Tibial nerve (tissue), 4 donors: ENCODE measurements at places on chromosomes 12 and 14.

DNA sequence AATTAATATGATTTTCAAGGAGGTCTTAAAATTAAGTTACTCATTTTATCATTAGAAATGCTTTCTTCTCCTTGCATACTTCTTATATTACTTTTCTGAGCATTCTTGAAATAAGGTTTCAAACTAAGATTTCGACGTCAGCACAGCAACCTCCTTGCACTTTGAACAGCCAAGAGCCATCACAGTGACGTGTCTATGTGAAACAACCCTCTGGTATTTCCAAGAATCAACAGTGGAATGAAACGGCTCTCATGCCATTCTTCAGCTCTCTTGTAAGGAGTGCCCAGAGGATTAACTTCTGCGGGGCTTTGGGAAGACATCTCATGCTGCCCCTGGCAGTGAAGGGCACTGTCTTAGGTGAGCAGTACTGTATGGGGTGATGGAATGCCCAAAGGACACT lies 109.2 kb downstream of the EFCAB11 start:
- no peak overlapping the region for H3K27ac ChIP-seq
- no peak overlapping the region for H3K4me3 ChIP-seq
- H3K27me3 ChIP-seq = no peaks in the 10 kb centered on the region
- H3K36me3 ChIP-seq = no peaks in the 10 kb centered on the region

GRCh38 chr14:48107646-48108045 lies 432.2 kb upstream of the MDGA2 start:
- H3K4me1 ChIP-seq = no peaks in the 10 kb centered on the region
- no peaks in the 10 kb centered on the region for H3K27me3 ChIP-seq
- H3K27ac ChIP-seq = no peak overlapping the region
- no peak for DNase-seq

- H3K4me3 ChIP-seq = no peak overlapping the region
- no peaks in the 10 kb centered on the region for H3K27me3 ChIP-seq
- no peaks in the 10 kb centered on the region for H3K36me3 ChIP-seq
- H3K27ac ChIP-seq = no peak overlapping the region
Measured at GRCh38 chr12:52531566-52532300, 11.5 kb upstream of the KRT5 start.

- no peaks in the 10 kb centered on the region for H3K36me3 ChIP-seq
- H3K27ac ChIP-seq = peak overlapping the region; percentile 94
- no peak overlapping the region for H3K4me3 ChIP-seq
- H3K27me3 ChIP-seq = no peaks in the 10 kb centered on the region
Measured at GRCh38 chr12:50508970-50509663, 4.3 kb downstream of the DIP2B start.

DNA sequence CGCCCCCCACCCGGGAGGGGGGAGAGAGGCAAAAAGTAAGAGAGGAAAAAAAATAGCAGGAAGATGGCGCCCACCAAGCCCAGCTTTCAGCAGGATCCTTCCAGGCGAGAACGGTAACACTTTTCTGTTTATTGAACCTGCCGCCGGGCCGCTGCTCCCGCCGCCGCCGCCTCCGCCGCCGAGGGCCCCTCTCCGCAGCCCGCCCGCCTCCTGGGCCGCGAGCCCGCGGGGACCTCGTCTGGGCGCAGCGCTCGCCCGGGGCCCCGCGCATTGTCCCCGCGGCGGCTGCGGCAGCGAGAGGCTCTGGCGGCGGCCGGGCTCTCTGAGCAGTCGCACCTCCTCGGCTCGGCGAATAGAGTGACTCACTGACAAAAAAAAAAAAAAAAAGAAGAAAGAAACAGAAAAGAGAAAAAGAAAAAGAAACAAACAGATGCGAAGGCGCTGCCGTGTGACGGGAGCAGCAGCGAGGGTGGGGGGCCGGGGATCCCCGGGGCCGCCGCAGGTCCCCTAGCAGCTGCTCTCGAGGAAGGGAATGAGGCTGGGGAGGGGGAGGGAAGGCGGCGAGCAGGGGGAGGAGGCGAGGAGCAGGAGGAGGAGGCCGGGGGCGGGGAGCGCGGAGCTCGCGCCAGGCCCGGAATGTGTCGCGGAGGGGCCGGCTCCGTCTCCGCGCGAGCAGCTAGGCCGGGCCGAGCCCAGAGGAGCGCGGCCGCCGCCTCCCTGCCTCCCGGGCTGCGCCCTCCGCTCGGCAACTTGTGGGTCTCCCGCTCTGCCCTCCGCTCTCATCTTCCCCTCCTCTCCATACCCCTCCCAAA lies 781 bp downstream of the NPAS3 start:
- H3K27ac ChIP-seq = peak overlapping the region; percentile 67
- DNase-seq = peak; percentile 75
- peaks cover 24% of the 10 kb centered on the region for H3K27me3 ChIP-seq
- H3K36me3 ChIP-seq = no peaks in the 10 kb centered on the region
- H3K4me1 ChIP-seq = no peaks in the 10 kb centered on the region
- peak overlapping the region; percentile 68 for H3K4me3 ChIP-seq

DNA sequence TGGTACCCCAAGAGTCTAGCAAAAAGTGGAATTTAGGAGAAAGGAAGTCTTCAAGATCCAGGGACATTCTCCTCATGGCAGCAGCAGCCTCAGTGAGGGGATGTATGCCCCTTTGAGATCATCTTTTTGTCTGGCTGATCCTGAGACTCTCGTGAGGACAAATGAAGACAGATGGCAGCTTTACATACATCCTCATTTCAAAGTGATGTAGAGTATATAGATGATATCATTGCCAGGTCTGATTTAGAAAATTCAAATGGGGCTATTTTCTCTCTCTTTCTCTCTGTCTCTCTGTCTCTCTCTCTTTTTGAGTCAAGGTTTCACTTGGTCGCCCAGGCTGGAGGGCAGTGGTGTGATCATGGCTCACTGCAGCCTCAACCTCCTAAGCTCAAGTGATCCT lies 61.5 kb downstream of the E2F7 start:
- H3K4me1 ChIP-seq = no peaks in the 10 kb centered on the region
- H3K36me3 ChIP-seq = no peaks in the 10 kb centered on the region
- no peak overlapping the region for H3K27ac ChIP-seq
- no peak for DNase-seq
- H3K27me3 ChIP-seq = no peaks in the 10 kb centered on the region
